ENCODE measurements at places on chromosomes 16 and 17.

- DNase-seq, result no peak
Measured at GRCh38 chr17:3946711-3947235, 17.5 kb downstream of the ATP2A3 start.

DNA sequence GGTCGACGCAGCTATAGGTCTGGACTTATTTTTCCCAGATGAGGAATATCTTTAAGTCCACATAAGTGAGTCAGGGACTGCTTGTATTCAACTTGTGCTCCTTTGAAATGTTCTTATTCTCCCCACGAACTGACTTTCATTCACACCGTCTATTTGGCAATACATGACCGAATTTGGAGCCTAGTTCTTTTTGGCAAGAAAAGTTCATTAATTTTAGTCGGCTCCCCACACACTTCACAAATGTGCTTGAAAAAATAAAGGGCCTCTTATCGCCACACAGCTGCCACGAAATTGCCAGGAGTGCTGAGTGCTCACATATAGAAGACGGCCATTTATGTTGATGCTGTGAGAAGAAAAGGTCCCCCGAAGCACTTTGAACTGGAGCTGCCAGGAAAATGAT, 152.6 kb downstream of the PRKCA start:
- no peak for DNase-seq

DNA sequence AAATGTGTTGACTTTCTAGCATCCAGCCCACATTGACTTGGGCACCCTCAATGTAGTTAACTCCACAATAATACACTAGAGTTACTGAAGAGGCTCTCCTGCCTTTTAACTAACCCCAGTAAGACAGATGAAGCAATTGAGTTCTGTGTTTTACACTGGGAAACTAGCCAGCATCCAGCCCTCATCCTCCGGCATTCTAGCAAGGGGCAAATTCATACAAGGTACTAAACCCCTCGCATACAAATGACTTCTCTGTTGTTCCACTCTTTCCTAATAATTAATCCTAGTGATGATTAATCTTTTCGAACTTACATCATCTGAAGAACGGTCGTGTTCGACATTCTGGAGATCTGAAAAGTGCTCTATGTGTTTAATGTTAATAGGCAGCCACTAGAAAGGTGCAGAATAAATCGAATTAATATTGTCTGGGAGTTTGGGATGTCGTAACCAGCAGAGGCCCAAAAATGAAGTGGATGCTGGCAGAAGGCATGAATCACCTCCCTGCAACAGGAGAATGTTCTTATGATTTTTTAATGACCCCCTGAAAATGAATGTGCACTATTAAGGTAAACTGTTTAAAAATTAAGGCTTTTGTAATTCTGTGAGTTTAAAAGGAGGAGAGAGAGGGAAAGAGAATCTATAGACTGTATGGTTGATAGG, 249.4 kb downstream of the SNX29 start:
- DNase-seq, result no peak

DNA sequence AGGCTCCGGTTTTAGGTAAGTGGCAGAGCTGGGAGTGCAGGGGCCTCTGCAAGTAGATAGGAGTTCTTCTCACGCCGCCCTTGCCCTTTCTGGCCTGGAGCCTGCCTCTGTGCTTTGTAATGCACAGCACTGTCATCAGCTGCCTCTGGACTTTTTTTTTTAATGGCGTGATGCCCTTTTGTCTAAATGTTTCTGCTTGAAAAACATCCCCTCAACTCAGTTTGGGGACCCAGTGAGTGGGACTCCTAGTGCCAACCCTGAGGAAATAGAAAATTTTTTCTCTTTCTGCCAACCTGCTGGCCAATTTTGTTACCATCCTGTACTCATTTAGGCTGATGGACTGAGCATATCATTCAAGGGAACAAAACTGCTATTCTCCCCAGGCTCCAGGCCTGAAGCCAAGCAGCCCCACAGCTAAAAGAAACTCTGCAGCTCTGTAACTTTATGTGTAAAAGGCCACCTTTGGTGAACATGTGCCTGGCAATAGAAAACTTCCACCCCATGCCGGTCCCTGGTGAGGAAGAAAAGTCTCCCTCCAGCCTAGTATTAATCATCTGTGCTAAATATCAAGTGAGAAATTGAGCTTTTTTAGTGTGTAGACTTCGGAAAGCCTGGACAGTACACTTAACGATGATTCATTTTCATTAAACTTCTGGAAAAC, 22.5 kb downstream of the SLC6A2 start:
- no peak for DNase-seq

DNA sequence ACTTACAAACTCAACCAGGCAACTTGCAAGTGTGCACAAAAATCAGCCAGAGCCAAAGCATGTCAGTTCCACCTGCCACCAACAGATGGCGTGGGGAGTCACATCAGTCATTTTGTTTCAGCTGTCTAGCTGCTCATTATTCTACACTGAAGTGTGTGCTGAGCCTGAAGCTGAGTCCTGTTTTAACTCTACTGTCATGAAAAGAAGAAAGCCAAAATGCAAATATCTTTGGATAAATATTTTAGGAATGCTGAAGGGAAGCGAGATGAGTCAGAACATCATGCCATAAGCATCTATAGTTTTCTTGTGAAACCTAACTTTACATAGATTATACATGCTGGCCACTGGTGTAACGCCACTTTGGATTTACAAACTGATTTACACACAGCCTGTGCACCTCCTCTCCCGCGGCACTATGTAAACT, 172.6 kb downstream of the CDK5R1 start:
- no peak for DNase-seq

GRCh38 chr17:8326511-8327302, 12.9 kb upstream of the ODF4 start:
- no peak for DNase-seq

GRCh38 chr17:79976451-79976850, 59.2 kb downstream of the TBC1D16 start:
- DNase-seq, result no peak

DNA sequence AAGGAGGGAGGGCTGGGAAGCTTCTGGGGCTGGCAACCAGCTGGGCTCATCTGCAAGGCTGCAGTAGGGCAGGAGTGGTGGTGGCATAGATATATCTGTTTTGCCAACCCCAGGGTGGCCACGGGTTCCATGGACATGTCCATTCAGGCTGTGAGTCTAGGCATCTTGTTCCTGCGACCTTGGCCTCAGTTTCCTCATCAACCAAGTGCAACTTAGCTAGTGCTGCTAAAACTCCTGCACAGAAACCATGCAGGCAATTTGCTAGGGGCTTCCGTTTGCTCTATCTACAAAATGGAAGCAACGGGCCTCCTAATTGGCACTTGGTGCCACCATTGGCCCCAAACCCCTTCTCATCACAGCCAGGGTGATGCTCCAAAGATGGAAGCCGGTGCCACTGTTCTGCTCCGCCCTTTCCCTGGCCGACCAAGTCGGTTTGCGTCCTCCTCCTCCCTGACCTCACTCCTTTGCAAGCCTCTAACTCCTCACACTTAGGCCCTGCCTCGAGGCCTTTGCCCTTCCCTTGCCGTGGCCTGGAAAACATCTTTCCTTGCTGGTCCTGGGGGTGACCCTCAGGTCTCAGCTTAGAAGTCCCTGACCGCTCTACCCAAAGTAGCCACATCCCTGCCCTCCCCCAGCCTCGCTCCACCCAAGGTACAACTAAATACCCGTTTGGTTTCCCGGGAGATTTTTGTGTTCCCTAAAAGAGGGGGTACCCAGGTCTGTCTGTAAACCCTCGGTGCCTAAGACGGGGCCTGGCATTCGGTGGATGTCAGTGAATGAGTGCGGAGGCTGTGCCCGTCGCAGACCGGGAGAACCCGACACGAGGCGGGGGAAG, 1.2 kb downstream of the SREBF1 start:
- DNase-seq, result no peak

- no peak for DNase-seq
Measured at GRCh38 chr17:75237100-75238014, 24.0 kb downstream of the GGA3 start.

GRCh38 chr17:78322327-78322857, 37.5 kb downstream of the SOCS3 start:
- no peak for DNase-seq

DNA sequence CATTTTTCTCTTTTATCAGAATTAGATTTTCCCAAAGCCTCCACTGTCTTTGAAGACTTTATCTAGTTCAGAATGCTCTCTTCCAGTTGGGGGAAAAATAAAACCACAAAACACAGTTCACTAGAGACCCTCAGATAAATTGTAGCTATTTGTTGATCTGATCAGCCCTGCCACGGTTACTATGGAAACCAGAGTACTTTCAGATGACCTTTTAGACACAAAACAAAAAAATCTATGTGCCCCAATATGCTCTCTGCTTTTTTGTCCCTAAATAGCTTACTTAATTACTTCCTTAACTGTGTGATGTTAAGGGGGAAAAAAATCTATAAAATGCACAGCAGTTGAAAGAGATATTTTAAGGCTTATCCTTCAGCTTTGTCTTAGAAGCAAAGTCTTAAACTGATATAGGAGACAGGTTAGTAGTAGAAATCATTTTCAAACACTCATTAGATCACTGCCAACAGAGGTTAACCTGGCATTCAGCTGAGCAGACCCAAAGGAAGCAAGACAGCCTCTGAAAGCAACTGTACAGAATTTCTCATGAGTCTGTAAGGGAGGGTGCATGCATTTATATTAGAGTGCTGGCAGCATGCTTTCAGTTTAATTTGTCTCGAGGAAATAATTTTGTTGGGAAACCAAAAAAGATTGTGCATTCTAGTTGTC, 129.9 kb upstream of the CACNG5 start:
- no peak for DNase-seq

- DNase-seq, result no peak
Measured at GRCh38 chr17:18224053-18224386, 1.4 kb upstream of the LLGL1 start.

GRCh38 chr16:49472598-49472997, 99.0 kb downstream of the C16orf78 start:
- no peak for DNase-seq

- no peak for DNase-seq
Measured at GRCh38 chr17:43553573-43553972, 7.4 kb upstream of the ETV4 start.

DNA sequence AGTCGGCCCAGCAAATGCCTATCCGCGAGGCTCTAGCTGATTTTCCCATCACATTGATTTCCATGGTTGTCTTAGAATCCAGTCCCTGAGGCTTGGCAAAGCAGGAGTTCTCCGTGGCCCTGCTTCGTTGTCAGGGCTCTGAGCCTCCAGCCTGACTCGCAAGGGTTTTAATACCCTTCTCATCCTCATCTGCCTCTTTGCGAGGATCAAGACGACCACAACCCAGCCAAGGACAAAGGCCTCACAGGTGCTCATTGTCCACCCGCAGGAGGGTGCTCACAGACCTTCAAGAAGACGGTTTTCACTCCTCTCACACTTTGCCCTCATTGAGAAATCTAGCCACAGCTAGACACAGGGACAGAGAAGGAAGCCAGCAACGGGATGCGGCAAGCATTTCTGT, 610.8 kb downstream of the KCNJ18 start:
- no peak for DNase-seq

- DNase-seq, result no peak
Measured at GRCh38 chr17:74446551-74447500, 14.9 kb downstream of the GPRC5C start.

GRCh38 chr17:81440511-81441244, 45.4 kb downstream of the BAHCC1 start:
- DNase-seq, result no peak

GRCh38 chr16:67054901-67055300, 26.0 kb downstream of the CBFB start:
- DNase-seq, result no peak

- no peak for DNase-seq
Measured at GRCh38 chr16:88348377-88349152, 34.2 kb upstream of the ZNF469 start.

DNA sequence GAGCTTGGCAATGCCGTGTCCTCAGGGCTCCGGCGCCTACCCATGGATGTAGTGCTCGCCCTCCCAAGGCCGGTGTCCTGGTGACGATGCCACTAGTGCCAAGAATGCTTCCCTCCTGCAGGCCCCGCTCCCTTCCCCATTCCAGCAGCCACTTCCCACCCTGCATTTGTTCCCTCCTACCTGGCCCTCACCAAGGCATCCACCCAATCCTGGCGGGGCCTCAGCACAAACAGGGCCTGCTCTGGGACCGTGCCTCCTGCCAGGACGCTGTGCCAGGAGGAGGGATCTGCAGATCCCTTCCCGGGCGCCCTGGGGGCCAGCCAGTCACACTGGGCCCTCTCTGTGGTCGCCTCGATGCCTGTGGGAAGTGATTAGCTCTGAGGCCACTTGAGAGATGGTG, 25.1 kb downstream of the ABR start:
- DNase-seq, result no peak

- DNase-seq, result no peak
Measured at GRCh38 chr17:149897-150584, 12.7 kb downstream of the SCGB1C2 start.

- DNase-seq, result no peak
Measured at GRCh38 chr16:71726476-71727315, 2.2 kb upstream of the PHLPP2 start.

DNA sequence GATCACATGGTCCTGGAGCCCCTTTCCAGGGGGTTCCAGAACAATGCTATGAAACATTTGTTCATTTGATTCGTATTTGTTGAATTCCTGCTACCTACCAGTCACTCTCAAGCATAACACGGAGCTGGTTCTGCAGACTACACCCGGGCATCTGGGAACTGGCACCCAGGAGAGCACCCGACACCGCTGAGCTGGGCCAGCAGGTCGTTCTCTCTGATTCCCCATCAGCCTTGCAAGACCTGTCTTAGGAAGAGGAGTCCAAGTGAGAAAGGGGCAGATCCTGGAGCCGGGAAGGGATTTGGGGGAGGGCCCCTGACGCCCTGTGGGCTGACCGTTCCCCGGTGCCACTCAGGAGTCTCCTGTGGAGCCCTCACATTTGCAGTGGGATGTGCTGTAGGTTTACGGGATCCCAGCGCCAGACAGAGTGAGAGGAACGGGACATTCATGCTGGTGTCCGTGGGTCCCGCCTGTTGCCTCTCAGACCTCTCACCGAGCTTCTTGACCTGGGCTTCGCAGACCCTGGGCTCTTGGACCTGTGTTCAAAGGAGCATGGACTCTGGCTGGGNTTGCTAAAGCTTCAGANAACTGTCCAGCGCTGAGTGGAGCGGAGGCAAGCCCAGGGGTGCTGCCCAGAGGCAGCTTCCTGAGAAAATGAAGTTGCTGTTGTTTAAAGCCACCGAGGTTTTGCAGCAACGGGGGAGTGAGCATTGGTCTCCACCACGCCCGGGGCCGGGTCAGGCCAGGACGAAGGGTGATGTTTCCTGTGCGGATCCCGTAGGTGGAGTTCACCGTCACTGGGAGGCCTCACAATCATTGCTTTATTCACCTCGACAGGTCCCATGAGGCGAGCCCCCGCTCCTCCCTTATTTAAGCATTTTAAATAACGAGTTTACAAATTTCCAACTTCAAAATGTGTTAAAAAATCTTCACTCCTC, 49.2 kb downstream of the METRNL start:
- no peak for DNase-seq
